ENCODE measurements at places on chromosomes 11 and 22.

- DNase-seq, result no peak
These were observed 286.1 kb upstream of the CNTN5 start for GRCh38 chr11:98734686-98735085.

DNA sequence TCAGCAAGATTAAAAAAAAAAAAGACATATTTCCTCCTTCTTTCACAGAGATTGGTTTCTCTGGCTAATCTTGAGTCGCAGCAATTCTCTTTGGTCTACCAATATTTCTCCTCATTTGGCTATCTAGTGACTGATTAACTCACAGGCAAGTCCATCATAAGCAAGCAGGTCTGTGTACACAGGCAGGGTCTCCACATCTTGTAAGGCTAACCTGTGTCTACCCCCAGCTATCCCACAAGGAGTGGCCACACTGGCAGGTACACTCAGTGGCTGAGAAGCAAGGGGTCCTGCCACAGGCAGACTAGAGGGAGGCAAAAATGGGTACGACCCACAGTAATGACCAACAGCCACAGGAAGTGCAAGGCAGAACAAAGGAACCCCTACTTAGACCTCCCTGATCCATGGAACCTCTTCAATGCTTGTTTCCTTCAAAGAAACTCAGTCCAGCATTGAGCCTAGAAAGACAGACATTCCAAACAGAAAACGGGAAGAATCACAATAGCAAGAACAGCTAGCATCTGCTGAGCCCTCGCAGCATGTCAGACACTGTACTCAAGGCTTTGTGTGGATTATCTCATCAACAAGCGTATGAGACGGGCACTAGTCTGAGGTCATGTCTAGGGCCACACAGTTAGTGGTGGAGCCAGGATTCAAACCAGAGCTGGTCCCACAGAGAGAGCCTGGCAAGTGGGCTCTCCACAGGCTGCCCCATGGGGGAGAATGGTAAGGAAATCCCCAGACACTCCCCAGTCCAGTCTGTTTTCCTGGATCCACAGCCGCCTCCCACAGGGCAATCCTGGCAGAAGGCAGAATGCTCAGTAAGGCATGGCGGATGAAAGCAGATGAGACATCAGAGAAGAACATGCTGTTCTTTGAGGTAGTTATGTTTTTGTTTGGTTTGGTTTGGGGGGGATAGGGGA lies 34.3 kb downstream of the PLEKHA7 start:
- no peak for DNase-seq

DNA sequence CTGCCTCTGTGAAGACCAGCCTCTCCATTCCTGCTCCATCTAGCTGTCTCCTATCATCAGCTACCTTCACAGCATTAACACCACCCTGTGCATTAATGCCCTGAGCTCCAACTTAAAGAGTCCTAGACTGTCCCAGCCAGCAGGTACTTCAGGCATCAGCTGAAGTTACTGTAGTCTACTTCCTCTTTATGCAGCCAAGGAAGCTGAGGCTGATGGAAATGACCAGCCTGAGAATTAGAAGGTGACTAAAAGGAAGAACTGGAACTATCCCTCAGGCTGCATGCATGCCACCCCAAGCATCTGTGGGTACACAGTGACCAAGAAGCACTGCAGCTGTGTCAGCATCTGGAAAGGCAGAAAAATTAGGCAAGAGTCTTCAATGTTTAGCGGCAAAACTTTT lies 28.2 kb downstream of the MS4A10 start:
- no peak for DNase-seq

DNA sequence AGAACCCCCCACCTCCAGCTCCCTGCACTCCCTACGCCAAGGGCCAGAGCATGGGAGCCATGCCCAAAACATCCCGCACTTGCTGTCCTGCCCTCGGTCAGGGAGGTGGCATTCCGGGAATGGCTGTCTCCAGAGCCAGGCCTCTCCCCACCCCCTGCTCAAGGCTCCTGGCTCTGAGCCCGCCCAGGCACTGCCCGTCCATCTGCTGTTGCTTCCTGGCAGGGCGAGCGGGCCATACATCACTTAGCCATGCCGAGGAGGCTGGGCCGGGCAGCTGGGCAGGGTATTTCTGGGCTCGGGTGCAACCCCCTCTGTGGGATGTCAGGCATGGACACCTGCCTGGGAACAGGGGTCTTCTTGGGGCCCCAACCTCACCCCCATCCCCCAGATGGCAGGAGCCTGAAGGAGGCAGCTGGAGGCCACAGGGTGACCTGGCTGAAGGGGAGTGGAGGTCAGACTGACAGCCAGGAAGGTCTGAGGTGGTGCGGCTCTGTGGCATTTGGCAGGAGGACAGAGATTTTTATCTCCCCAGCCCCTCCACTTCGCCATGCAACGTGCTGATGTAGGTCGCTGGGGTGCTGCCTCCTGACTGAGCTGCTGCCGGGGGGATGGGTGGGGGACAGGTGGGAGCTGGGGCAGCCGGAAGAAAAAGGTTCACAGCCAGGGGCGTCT lies 8.7 kb upstream of the CABP7 start:
- DNase-seq, result no peak

DNA sequence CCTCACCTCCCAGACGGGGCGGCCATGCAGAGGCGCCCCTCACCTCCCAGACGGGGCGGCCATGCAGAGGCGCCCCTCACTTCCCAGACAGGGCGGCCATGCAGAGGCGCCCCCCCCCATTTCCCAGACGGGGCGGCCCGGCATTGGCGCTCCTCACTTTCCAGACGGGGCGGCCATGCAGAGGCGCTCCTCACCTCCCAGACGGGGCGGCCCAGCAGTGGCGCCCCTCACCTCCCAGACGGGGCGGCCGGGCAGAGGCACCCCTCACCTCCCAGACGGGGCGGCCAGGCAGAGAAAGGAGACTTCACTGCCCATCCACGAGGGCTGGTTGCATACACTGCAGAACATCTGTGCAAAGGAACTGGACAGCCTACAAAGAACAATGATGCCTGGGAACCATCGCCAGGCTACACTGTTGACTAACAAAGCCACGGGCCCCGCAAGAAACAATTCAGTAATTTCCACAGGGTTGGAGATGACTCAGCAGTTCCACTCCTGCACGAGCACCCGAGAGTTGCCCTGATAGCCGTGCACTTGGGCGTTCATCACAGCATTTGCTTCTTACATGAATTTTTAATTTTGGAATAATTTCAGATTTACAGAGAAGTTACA lies 58.7 kb downstream of the CTTN start:
- peak; percentile 30 for DNase-seq

GRCh38 chr22:35732116-35732515 lies 14.4 kb downstream of the APOL5 start:
- no peak for DNase-seq

DNA sequence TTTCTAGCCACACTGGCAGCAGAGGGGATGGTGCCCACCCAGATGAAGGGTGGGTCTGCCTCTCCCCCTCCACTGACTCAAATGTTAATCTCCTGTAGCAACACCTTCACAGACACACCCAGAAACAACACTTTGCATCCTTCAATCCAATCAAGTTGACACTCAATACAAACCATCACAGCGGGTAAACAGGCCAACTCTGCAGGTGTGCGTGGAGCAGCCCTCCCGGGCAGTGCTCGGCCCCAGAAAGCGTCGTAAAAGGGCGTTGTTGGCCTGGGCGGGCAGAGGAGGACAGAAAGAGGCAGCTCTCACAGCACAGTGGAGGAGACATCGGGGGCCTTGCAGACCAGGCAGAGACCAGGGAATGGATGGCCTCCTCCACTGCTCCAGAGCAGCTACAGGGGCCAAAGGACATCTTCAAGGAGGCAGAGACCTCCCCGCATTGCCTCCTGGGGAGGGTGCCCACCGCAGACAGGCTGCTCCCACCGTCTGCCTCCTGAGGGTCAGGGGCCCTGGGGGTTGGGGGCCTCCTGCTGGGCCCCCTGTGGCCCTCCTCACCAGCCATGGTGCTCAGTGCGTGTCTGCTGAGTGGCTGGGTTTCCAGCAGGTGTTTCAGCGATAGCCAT lies 56.1 kb upstream of the FADD start:
- no peak for DNase-seq

DNA sequence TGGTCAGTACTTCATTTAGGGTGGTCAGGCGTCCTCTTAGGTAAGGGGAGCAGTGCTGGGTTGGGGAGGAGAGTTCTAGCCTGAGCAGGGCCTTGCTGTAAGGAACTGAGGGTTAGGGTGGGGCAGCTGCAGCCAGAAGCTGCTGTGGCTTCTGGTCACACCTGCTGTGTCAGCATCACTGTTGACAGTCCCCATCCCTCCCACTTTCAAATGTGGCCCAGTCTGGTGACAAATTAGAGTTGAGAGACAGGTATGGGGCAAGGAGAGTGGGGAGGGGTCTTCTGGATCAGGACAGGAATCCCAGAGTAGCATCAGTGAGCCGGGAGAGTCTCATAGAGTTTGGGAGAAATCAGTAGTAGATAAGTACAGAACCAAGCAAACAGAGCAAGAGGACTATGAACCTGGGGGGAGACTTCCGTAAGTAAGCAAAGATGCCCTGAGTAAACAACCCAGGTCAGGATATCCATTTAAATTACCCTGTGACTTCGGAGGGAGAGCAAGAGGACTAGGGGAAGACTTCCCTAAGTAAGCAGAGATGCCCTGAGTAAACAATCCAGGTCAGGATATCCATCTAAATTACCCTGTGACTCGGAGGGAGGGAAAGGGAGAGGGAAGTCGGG lies 53.7 kb downstream of the PPP6R2 start:
- no peak for DNase-seq

DNA sequence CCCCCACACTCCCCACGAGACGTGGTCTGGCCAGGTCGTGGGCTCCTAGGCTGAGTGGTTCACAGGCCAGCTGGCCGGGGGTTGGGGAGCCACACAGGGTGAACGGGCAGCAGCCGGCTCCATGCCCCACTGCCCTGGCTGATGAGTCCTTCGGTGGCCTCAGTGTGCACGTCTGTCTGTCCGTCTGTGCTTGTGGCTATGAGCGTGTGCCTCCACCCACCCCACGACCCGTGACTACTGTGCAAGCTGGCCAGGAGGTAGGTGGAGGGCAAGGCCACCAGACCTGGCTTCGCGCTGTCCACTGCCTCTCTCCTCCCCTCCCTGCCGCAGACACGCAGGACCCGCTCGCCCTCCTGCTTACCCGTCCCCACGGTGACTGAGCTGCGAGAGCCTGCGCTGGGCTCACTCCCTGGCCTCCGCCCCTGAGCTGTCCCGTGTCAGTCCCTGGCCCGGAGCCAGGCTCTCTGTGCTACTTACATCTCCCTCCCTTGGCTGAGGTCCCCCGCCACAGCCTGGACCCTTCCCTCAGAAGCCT lies 14.1 kb downstream of the CSDC2 start:
- DNase-seq, result no peak

DNA sequence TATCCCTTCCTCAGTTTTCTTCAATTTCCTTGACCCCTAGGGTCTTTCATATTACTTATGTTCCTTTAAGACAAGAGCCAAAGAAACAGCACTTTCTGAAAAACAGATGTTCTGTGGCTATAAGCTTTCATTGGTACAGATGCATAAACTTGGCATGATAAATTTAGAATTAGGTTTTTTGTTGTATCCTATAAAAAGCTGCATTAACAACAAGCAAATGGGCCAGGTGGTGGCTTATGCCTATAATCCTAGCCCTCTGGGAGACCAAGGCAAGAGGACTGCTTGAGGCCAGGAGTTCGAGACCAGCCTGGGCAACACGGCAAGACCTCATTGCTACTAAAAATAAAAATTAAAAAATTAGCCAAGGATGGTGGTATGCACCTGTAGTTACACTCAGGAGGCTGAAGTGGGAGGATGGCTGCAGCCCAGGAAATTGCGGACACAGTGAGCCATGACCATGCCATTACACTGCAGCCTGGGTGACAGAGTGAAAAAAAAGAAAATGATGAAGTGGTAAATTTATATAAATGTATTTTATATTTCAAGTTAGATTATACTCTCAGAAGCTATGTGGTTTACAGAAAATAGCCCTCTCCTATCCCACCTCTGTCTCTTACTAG lies 18.3 kb downstream of the KMT5B start:
- no peak for DNase-seq

DNA sequence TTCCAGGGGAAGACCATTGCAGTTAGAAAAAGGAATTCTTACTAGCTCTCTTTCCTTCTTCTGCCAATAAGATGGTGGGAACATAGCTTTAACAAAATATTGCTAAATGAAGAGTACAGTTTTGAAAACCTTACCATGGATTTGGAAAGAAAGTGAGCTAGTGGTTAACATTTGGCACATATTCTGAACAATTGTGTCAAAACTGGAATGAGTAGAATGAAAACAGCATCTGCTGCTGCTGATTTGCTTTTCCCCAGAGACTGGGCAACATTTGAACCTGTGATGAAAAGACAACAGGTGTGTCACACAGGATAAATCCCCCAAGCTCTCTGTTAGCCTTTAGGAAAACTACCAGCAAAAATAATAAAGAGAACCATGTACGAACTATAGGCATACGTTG lies 761.4 kb downstream of the KCNA4 start:
- DNase-seq, result no peak

DNA sequence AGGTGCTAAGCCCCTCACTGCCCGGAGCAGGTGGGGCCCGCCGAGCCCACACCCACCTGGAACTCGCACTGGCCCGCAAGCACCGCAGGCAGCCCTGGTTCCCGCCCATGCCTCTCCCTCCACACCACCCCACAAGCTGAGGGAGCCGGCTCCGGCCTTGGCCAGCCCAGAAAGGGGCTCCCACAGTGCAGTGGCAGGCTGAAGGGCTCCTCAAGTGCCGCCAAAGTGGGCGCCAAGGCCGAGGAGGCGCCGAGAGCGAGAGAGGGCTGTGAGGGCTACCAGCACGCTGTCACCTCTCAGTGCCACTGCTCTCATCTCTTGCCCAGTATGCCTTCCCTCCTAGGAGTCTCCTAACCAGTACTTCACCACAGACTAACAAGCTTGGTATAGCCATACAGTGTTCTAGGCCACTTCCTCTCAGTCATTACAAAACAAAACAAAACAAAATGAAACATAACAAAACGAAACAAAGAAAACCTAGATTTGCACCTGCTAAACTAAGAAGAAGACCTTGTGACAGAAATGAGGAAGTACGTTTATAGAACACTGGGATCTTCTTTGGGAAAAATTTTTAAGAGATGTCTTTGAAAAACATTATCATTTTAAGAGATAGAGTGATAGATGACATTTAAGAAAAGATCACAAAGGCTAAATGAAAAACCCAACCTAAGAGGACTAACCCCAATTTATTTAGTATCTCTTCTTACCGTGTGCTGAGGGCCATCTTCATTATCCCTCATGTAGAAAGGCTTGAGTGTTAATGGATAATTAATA lies 47.7 kb upstream of the GAB2 start:
- DNase-seq, result no peak

GRCh38 chr11:44065161-44065661 lies 859 bp upstream of the ACCS start:
- no peak for DNase-seq

GRCh38 chr11:65036931-65037330 lies 4.1 kb upstream of the SAC3D1 start:
- DNase-seq, result no peak

- DNase-seq, result no peak
These were observed 492.6 kb downstream of the MIAT start for GRCh38 chr22:27149921-27150543.

DNA sequence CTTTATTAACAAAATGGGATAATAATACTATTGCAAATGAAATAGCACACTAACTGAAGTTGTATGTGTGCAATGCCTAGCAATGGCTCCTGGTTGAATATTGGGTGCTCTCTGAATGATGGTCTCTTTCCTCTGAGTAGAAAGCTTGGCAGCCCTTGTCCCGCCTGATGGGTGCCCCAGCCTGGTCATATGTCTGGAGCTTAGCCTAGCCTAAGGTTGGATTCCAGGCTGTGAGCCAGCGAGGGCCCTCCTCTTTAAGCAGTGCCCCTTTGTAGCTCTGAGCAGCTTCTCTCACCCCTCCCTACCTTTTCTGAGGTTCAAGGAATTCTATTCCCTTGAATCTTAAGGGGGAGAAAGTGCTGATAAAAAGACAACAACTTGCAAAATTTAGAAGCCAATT lies 499.9 kb downstream of the NTM start:
- DNase-seq, result no peak
